ENCODE measurements at places on chromosomes 2 and 18.

GRCh38 chr2:83386549-83386948 is 1072.5 kb downstream of the SUCLG1 start:
- DNase-seq: no peak

DNA sequence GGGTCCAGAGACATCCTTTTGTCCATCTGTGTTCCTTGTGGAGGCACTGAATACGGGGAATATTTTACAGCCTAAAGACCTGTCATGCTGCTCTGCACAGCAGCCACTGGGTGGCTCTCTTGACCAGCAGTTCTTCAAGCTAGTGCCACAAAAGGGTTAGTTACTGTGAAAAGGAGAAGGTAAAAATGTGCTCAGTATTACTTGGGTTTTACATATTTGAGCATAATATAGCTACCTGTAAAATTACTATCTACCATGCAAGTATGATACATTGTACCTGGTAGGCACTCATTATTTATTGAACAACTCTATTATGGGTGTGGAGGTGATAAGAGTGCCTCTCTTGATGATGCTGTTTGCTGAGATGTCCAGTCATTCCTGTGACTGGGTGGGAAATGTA is 23.6 kb downstream of the FZD5 start:
- DNase-seq: peak; percentile 13

DNA sequence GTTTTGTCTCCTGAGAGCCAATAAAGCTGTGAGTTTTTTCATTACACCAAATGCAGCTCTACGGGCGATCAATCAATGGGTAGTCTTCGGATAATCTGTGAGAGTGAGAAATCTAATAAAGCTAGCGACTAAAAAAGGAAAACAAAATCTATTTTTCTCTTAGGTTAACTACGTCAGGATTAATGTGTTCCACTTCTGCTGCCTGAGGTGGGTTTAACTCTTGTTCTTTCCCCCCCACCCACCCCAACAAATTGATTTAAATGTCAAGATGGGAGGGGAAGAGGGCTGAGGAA is 63.0 kb upstream of the PSMD14 start:
- no peak for DNase-seq

DNA sequence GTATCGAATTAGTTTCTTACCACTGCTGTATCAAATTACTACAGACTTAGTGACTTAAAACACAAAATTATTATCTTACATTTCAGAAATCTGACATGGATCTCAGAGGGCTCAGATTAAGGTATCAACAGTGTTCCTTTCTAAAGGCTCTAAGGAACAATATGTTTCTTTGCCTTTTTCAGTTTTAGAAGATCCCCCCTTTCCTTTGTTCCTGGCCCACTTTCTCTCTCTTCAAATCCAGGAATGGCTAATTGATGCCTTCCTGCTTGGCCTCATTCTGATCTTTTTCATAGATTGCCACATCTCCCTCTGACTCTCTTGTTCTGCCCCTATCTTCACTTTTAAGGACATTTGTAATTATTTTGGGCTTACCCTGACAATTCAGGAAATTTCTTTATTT is 65.7 kb downstream of the LRP1B start:
- DNase-seq: no peak

GRCh38 chr2:135839713-135840112 is 2.7 kb upstream of the LCT start:
- no peak for DNase-seq

GRCh38 chr2:107242811-107243210 is 356.8 kb upstream of the ST6GAL2 start:
- no peak for DNase-seq

DNA sequence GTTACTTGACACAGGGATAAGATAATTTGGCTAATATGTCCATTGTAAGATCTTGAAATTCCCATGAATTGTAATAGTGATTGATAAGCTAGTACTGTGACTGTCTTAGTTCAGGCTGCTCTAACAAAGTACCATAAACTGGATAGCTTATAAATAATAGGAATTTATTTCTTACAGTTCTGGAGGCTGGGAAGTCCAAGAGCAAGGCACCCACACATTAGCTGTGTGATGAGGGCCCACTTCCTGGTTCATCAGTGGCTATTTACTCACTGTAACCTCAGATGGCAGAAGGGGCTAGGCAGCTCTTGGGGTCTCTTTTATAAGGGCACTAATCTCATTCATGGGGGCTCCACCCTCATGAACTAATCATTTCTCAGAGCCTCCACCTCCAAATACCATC is 28.5 kb downstream of the NOSTRIN start:
- no peak for DNase-seq

- DNase-seq: no peak
Measured at GRCh38 chr2:137023205-137023604, 257.9 kb downstream of the THSD7B start.

DNA sequence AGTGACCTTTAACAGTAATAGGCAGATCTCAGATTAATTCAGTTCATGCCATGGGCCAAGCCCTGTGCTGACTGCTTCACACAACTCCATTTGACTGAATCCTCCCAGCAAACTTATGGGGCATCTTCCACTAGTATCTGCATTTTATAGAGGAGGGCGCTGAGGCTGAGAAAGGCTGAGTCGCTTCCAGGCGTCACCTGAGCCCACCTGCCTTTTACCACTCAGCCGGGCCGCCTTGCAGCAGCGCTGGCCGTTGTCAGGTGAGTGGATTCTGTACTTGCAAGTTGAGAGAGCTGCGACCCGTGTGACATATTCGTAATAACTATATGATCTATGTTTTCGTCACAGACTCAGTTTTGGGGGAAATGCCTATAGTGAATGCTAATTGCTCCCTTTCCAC is 59.3 kb upstream of the B3GNT7 start:
- no peak for DNase-seq

GRCh38 chr2:17878281-17879136 is at the start of gene KCNS3:
TSS of gene KCNS3 (plus strand) at chr2:17878667. CDS start at chr2:17931009, 52,342 bp downstream.
- no peak for DNase-seq

GRCh38 chr2:100962366-100963025 is 39.6 kb upstream of the RPL31 start:
- no peak for DNase-seq

DNA sequence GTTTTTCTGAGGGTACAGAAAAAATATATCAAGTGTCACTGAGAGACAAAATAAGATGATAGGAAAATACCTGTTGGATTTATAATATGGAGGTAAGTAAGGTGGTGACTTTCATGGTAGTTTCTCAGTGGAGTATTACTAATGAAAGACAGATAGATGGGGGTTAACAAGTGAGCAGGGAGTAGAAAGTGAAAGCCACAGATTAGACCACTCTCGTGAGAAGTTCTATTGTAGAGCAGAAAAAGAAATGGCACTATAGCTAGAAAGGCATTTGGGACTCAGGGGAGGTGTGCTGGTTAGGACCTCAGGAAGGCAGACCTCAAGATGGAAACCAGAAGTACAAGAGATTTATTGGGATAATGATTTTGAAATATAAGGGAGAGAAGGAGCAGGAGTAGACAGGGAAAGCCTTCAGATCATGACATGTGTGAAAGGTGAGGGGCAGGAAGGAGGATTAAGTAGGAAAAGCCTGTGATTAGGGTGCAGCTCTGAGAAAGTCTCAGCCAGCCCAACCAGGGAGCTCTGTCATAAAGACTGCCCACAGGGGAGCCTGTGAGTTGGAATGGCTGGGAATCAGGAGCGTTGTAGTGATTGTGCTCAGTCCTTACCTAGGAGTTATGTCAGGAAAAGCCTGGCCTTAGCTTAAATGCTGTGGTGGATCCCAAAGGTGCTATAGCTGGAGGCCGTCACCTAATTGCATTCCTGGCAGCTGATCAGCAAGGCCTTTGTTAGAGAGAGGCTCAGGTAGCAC is 198.1 kb downstream of the IKZF2 start:
- DNase-seq: no peak

DNA sequence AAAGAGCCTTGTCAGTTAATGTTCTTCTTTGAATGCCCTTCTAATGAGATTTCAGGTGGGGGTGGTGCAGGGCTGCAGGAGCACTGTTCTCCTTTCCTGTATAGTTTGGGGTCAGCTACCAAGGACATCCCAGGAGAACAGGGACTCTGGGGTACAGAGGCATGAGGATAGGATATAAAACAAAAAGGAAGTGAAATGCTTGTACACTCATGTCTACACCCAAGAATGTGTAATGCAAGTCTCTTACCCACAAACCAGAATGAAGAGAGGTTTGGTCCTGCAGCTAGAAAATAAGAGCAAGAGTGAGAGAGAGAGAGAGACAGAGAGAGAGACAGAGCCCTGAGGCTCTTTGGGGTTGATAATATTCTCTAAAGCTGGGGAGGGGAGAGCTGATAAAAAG is 151.8 kb upstream of the KCTD1 start:
- no peak for DNase-seq

GRCh38 chr18:48913201-48913600 is 37.6 kb downstream of the SMAD7 start:
- DNase-seq: no peak

DNA sequence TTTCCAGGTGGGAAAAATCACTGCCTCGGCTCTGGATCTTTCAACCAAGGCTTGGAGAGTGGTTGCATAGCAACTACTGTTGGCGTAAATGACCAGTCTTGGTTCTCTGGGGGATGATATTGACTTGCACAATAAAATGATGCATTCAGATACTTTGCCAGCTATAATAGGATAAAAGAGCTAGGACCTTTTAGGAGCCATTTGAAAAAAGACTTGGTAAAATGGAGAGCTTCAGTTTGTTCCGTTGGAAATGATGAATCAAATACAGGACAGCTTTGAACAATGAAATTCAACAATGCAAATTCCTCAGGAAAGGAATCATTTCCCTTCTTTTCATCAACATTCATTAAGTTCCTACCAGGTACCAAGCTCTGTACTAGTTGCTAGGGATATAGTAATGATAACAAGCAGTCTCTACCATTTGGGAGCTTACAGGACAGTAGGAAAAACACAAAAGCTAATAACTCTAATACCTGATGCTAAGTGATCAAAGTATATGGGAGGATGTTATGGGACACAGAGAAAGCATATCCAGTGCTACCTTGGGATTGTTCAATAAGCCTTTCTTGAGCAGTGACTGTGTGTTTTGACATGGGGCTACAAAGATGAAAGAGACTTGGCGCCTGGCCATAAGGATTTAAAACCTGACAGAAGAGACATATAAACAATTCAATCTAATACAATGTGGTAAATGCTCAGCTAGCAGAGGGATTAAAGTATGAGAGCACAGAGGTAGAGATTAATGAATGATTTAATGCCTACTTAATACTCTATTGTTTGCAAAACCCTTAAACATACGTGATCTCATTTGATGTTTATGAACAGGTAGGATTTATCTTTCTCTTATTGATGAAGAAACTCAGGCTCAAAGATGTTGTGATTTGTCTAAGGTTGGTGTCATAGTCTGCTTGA is 110.7 kb downstream of the QPCT start:
- no peak for DNase-seq

DNA sequence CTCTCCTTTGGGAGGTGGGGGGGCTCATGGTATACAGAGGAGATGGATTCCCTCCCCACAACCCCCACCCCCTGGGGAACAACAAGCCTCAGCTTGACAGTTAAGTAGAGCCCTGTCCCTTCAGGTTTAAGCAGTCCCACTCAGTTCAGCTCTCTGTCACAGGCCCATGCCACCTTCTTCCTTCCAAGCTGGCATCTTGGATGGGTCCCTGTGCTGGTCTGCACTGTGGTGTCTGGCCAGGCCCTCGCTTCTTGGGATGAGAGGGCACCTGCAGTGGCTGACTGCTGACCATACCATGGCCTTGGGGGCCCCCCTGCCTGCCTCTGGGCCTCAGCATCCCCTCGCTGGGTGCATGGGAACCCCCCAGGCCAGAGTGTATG is 20.4 kb upstream of the GPR17 start:
- DNase-seq: no peak

Data from SIG-M5 (cell line).